Central memory CD8-positive, alpha-beta T cell (primary cell): ENCODE measurements at places on chromosomes 5 and 9.

- DNase-seq = no peak
Measured at GRCh38 chr5:144060598-144060997, 109.9 kb downstream of the YIPF5 start.

- no peak for DNase-seq
Measured at GRCh38 chr5:142246258-142246657, 78.6 kb downstream of the SPRY4 start.

DNA sequence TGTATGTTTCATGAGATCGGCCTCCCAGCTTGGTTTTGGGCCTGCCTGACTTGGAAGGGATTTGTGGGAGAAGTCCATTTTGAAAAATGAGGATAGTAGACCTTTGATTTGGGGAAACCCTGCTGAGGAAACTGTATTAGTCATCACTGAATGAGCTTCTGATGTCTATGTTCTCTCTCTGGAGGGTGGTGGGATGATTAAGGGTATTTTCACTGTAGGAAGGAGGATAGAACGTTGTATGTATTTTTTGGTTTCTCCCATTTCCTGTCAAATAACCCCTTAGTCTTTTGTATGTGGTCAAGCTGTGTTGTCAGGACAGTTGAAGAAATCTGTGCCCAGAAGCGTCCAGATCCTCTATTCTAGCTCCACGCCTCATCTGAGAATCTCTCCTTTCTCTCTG, 151.9 kb downstream of the INSYN2B start:
- DNase-seq = no peak

- no peak for DNase-seq
Measured at GRCh38 chr5:171757853-171758535, 27.6 kb upstream of the SMIM23 start.

- DNase-seq = no peak
Measured at GRCh38 chr5:170854566-170854965, 7.3 kb upstream of the RANBP17 start.

GRCh38 chr9:34185778-34186551, 7.1 kb downstream of the UBAP1 start:
- DNase-seq = no peak

- no peak for DNase-seq
Measured at GRCh38 chr9:111605041-111605559, 5.7 kb upstream of the PTGR1 start.

DNA sequence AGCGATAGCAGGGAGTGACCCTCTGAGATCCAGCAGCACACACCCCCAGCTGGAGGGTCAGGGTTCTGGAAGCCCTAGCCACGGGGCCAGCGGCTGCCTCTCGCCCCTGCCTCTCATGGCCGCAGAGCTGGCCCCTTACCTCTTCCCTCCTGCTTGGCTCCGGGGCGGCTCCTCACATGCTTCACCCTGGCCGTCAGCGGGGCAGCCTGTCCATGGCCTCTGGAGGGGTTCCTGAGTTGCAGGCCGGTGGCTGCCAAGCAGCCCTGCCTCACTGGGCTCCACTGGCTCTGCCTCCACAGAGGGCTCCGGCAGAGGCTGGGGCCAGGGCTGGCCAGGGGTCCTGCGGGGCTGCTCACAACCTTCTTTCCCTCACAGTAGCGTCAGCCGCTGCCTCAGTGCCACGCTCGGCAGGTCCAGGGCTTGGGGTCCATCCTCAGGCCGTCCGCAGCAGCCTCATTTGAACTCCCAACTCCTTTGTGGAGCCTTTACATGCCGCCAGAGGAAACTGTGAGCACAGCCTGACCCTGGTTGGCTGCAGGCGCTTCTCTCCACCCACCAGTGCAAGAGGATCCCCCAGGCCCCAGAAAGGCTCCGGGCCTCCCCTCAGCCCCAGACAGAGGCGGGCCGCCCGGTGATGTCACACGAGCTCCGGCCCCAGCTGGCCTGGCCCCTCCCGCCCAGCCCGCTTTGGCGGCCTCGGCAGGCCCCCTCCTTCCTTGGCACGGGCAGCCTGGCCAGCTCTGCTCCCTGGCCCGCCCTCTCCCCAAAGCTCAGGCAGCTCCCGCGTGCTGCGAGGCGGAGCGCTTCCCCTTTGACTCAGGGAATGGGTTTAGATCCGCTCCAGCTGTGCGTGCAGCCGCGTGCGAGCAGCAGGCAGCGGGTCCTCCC, at the start of gene ANGPTL2:
ANGPTL2 (minus strand) TSS at position 460 of the 888 bp plus-strand sequence. CDS start 13,904 bp downstream, outside the sequence.
- DNase-seq = no peak

- no peak for DNase-seq
Measured at GRCh38 chr9:109815366-109815947, 35.5 kb downstream of the PALM2AKAP2 start.

GRCh38 chr5:132190161-132190817, 37.4 kb downstream of the P4HA2 start:
- no peak for DNase-seq

GRCh38 chr9:32590898-32591297, 17.9 kb upstream of the NDUFB6 start:
- no peak for DNase-seq

GRCh38 chr9:77475641-77476473, 172.3 kb downstream of the GNA14 start:
- no peak for DNase-seq

- no peak for DNase-seq
Measured at GRCh38 chr5:50564558-50564957, 101.9 kb upstream of the PARP8 start.

DNA sequence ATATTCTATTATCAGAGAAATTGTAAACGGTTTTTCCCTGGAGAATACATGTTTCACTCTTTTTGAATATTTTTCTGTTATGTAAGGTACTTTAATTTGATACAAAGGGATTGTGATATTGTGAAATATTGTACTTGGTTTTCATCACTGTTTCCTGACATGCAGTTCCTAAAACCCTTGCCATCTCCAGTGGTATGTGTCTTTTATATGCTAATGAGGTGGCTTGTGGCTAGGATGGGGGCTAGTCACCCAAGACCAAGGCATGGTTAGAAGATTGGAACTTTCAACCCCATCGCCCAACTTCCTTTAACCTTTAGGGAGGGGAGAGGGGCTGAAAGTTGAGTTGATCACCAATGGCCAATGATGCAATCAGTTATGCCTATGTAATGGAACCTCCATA, 160.6 kb downstream of the TAF11L14 start:
- DNase-seq = no peak

GRCh38 chr5:78077369-78078068, 217.0 kb downstream of the AP3B1 start:
- DNase-seq = no peak

GRCh38 chr9:18185196-18185595, 288.8 kb upstream of the ADAMTSL1 start:
- no peak for DNase-seq

- DNase-seq = no peak
Measured at GRCh38 chr5:94694671-94695070, 76.2 kb downstream of the SLF1 start.

DNA sequence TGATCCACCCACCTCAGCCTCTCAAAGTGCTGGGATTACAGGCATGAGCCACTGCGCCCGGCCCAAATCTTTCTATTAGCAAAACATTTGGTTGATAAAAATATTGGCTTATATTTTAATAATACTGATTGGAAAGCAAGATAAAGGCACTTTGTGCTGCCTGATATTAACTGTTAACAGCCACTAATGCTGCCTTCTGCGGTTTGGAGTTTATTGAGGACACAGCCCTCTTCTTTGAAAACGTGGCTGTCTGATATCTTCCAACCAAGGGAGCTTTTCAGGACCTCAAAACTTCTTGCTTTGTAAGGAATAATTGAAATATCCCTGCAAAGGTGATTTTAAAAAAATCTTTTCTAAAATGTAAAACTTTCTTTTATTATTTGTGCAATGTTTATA, 94.0 kb downstream of the IQGAP2 start:
- DNase-seq = no peak

- no peak for DNase-seq
Measured at GRCh38 chr5:161165998-161166660, 314.1 kb upstream of the ATP10B start.

DNA sequence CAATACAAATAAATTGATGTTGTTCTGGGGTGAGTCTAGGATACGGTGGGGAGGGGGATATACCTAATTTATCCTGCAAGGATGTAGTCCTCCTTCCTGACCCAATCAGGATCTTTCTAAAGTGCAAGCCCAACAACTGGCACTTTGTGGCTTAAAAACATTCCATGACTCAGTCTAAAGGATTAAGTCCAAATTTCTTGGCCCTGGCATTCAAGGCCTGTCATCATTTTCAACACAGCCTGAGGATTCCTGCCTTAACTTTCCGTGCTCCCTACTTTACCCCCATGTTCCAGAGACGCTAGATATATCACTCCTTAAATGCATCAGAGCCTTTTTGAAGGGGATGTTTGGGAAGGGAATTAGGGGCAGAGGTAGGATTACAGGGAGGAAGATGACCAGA, 1.0 kb downstream of the FAM221B start:
- no peak for DNase-seq

DNA sequence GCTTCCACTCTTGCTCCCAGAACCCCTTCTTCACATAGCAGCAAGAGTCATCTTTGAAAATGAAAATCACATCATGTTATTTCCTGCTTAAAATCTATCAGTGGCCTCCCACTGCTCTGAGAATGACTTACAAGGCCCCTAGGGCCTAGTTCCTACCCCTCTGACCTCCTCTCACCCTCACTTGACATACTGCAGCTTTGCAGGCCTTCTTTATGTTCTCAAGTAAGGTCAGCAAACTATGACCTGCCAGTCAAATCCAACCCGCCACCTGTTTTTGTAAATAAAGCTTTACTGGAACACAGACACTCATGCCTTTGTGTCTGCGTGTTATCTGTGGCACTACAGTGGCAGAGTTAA, 185.7 kb downstream of the NR3C1 start:
- DNase-seq = no peak

DNA sequence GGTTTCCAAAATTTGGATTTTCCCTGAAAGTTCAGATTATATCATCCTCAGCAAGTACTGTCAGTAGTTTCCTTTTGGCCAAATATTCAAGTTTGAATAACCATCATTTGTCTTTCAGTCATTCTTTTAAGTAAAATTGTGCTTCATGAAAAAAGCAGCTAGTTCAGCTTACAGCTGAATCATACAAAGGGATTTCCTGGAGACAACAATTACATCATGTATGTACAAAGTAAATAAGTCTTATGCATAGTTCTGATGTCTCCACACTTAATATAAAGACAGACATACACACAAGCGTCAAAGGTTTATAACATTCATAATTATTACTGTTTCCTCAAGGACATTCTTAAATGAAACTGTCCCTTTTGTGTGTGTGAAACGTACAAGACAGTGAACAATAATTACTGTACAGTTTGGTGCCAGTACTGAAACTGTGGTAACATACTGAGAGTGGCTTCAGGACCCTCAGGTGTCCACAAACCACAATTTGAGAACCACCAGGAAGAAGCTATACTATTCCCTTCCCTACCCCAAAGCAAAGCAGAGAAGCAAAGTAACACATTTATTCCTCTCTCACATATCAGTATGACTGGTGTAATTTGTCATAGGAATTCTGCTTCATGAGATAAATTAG, 746.6 kb downstream of the TAF11L14 start:
- no peak for DNase-seq

GRCh38 chr9:128324401-128324800, 1.8 kb downstream of the COQ4 start:
- DNase-seq = no peak

- no peak for DNase-seq
Measured at GRCh38 chr9:137445930-137446431, 4.8 kb upstream of the ENTPD8 start.

GRCh38 chr5:178236126-178236525, 3.5 kb upstream of the PHYKPL start:
- DNase-seq = no peak

DNA sequence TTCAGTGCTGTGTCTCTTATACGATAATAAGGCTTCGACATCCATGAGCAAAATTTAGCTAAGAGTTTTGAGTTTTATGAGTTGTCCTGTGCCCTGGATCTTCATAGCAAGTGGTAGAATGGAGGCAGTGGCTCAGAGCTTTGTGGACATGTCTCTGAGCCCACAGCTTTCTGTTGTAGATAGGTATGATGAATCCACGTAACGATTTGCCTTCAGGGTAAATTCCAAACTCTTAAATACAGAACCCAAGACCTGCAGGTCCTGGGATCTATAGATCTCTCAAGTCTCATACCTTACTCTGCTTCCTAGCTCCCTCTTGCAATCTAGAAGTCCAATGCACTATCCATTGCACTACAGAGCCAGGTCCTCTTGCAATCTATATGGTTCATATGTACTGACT, 59.5 kb upstream of the TLE4 start:
- no peak for DNase-seq

DNA sequence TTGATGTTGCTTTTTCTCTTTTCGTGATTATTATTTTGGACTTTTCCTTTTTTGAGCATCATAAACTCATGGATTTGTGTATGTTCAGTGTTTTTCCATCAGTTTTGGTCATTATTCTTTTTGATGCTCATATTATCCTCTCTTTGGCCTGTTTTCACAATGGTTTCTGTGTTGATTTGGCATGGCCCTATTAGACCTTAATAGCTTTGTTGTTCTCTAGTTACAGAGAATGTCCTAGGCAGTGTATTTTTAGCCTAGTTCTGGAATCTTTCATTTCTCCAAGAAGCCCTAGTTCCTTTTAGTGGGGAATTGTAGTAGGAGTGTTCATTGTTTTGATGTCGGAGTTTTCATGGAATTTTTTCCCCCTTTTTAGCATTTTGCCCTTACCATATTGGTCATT, 41.3 kb upstream of the ROPN1L start:
- no peak for DNase-seq

DNA sequence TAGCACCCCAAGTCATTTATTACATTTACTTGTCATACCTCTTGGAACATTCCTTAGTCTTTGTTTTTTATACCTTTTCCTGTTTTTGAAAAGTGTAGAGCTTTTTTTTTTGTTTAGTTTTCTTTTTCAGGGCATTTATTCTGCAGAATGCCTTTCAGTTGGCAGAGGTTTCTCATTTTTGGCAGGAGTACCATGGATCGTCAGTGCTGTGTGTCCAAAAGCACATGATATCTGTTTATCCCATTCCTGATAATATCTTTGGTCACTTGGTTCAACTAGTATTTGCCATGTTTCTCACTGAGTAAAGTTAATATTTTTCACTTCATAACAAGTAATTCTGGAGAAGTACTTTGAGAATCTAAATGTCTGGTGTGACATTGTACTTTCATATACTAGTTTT, 10.7 kb downstream of the OGN start:
- DNase-seq = no peak
